ENCODE measurements at places on chromosomes 13 and 19.

GRCh38 chr13:31225998-31226675, 26.4 kb downstream of the B3GLCT start:
- no peak for DNase-seq

DNA sequence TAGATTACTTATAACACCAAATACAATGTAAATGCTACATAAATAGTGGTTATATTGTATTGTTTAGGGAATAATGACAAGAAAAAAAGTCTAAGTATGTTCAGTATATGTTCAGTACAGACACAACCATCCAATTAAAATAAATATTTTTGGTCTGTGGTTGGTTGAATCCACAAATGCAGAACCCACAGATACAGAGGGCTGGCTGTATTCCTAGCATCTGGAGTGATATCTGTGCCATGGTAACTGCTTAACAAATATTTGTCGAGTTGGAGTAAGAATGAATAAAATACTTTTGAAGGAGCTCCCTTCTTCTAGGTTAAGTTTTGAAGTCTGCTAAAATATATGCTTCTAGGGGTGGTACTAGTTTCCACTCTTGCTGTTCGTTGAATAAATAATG, 241.0 kb downstream of the KLF5 start:
- DNase-seq = no peak

DNA sequence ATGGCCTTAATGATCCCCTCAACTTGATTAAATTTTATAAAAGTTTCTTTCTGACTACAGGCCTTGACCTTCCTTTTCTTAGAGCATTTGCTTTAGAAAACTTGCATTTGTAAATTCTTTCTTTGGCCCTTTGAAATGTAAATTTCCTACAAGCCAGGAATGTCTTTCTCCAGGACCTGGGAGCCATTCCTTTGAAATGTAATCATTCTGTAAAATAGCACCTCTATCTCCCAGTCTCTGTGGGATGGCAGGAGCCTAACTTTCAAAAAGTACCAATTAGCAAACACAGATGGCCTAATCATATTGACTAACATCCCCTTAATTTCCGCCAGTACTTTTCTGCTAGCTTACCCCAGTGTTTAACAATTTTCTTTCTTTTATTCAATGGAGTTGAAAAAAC, 1394.2 kb upstream of the ATXN8OS start:
- DNase-seq = no peak

- DNase-seq = no peak
These were observed 33.7 kb upstream of the OLFM4 start for GRCh38 chr13:52994865-52995264.

DNA sequence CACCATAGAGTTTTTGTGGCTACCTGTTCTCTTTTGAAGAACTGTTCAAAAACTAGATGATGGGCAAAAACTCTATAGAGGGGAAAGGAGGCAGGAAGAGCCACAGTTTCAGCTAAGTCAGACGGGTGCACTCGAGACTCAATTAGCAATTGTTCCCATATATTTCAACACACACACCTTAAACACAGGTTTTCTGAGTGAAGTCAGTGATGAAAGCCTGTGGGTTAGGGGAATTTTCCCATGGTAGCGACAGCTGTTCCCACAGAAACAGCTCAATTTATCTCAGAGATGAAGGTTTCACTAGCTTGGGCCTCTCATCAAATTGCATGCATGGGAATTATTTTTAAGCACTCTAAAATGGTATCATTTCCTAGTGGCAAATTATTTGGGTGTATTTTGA, 143.4 kb downstream of the ZIC5 start:
- no peak for DNase-seq

- DNase-seq = no peak
These were observed 3.0 kb downstream of the GAS6 start for GRCh38 chr13:113860665-113861432.

GRCh38 chr19:10419646-10420443, 493 bp upstream of the PDE4A start:
- no peak for DNase-seq

- no peak for DNase-seq
These were observed at the start of gene ICAM1 for GRCh38 chr19:10270616-10271394. TSS of gene ICAM1 (plus strand) at chr19:10271120. CDS start at chr19:10271160, 40 bp downstream.

GRCh38 chr13:28584873-28585381, 74.0 kb upstream of the POMP start:
- DNase-seq = no peak

DNA sequence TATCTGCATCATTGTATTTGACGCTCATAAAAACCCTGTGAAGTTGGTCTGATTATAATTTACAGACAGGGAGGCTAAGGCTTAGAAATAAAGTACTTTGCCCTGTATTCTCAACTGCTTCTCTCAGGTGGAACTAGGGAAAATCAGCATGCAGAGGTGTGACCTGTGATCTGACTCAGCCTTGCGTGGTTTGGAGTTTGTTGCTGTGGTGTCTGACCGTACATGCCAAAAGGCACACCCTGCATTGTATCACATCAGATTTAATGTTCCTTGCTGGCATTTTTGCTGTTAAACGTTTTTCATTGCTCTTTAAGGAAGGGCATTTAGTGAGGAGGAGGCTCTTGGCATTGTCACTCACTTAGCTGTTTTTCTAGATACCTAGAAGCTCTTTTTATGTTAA, 58.8 kb upstream of the C1QTNF9B start:
- no peak for DNase-seq

- no peak for DNase-seq
These were observed 7.3 kb upstream of the MEDAG start for GRCh38 chr13:30898678-30899241.

DNA sequence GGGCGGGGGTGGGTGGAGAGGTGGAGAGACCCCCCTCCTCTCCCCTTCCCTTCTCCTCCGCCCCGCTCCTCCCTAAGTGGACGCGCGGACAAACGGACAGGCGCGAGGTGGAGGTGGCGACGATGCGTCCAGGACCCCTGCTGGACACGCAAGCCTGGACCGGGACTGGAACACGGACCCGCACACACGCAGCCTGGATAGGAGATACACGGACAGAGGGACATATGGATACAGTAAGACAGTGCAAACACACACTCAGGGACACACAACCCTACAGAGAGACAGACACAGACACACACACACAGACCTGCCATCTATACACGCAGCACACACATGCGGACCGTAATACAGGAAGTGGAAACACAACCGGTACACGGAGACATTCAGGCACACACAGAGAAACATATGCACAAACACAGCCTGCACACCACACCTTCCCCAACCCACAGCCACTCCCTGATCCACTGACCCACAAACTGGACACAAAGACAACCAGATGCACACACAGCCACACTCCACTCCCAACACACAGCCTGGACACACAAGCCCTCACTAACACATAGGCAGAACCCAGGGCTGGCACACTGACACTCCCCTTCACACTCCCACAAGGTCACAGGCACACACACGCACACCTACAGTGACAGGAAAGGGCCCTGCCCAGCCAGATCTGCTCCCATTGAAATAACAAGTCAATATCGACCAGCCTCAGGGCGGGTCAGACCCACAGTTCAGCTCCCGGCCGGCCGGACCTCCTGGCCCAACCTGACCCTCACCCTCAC, 696 bp upstream of the ERFL start:
- DNase-seq = no peak

DNA sequence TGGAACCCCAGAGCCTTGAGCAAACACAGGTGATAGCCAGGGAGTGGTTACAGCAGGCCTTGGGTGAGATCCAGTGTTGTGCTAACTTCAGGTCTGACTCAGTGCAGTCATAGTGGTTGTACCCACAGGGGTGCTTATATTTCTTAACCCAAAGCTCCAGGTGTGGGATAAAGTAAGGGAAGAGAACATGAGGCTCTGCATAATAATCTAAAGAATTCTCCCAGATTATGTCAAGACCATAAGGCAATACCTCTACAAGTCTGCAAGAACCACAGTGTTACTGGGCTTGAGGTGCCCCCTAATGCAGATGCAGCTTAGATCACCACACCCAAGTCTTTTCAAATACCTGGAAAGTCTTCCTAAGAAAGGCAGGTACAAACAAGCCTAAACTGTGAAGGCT, 485.4 kb downstream of the RFC3 start:
- DNase-seq = no peak

GRCh38 chr19:30003866-30004265, 61.8 kb downstream of the URI1 start:
- no peak for DNase-seq

- DNase-seq = no peak
These were observed 64.6 kb upstream of the MYCBP2 start for GRCh38 chr13:77391475-77391874.

DNA sequence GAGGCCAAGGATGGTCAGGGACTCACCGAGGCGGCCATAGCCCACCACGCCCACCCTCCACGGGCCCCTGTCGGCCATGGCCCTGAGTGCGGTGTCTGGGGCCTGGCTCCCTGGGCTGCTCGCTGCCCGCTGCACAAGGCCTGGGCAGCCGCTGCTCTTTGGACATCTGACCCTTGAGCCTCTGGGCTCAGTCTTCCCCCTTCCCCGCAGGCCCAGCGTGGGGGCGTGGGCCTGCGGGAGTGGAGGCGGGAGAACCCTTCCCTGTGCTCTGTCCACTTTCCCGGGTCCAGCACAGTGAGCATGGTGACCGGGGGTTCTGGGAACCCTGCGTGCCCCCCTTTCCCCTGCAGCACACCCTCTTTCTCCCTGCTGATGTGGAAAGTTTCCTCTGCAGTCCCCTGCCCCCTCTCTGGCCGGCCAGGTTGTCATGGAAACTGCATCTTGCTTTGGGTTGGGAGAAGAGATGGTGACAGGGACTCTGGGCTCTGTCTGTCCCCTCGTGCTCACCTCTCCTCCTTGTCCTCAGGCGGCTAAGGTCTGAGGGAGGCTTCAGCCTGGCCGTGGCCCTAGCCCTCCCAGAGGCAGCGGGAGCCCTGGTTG, at the start of gene ASPDH:
ASPDH (minus strand) TSS at position 168 of the 600 bp plus-strand sequence; CDS start at position 78, 90 bp downstream.
- no peak for DNase-seq

DNA sequence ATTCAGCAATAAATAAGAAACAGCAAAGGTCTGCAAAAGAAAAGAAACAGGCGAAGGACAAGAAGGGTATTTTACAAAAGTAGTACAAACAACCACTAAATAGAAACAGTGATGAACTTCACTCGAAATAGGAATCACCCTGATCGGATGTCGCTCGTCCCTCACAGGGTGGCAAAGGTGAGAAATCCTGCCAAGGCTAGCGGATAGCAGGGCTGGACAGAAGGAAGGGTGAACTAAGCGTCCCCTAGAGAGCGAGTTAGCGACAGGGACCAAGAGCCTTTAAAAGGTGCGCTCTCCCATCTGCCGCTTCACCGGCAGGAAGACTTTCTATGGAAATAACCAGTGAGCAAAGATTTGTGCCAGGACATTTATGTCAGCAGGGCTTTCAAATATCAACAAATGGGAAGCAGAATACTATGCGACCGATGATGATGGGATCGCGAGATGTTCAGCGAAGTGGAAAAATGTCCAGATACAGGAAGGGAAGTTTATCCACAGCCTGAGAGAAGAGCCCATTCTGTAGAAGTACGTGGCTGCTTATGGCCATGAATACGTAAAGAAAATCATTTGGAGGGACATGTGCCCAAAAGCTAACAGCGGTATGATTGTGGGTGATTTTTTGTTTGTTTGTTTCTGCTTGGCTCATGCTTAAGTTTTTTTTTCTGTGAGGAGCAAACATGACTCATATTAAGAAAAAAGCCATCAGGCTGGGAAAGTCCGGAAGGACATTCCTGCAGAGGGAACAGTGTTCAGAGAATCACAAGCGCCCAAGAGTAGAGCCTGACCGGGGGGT, 18.9 kb downstream of the ELAVL1 start:
- no peak for DNase-seq

DNA sequence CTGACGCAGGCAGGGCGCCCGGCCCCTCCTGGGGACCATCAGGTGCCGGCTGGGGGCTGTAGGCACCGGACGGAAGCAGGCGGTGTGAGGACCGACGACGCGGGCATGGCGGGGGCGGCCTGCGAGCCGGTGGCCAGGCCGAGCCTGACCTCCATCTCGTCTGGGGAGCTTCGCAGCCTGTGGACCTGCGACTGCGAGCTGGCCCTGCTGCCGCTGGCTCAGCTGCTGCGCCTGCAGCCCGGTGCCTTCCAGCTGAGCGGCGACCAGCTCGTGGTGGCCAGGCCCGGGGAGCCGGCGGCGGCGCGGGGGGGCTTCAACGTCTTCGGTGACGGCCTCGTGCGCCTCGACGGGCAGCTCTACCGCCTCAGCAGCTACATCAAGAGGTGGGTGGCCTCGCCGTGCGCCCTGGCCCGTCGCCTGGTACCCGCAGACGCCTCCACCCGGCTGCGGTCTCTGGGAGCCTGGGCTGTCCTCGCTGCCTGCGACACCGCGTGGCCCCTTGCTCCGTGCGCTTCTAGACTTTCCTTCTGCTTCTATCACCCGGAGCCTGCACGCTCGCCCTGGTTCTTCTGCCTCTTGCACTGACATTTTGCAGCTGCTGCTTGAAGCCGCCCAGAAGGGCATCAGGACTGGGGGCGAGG, 460 bp downstream of the MEDAG start:
- DNase-seq = no peak

DNA sequence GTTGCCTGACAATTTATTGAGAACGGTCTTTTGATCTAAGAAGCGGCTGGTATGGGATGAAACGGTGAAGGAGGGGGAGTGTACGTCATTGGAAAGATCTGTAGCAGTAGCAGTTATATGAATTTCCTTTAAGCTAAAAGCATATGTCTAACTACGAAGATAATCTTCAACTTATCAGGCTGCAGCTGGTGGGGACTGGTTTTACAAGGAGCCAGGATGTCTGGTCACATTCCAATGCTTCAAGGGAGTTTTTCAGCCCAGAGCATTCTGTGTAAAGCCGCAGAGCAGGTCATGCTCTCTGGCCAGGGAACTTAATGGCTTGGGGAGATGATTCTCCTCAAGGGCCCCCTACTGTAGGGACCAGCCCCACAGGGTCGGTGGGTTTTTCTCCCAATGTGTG, 29.2 kb downstream of the CLEC4M start:
- DNase-seq = no peak

GRCh38 chr19:45824041-45824471, 8.9 kb upstream of the RSPH6A start:
- peak; percentile 64 for DNase-seq

DNA sequence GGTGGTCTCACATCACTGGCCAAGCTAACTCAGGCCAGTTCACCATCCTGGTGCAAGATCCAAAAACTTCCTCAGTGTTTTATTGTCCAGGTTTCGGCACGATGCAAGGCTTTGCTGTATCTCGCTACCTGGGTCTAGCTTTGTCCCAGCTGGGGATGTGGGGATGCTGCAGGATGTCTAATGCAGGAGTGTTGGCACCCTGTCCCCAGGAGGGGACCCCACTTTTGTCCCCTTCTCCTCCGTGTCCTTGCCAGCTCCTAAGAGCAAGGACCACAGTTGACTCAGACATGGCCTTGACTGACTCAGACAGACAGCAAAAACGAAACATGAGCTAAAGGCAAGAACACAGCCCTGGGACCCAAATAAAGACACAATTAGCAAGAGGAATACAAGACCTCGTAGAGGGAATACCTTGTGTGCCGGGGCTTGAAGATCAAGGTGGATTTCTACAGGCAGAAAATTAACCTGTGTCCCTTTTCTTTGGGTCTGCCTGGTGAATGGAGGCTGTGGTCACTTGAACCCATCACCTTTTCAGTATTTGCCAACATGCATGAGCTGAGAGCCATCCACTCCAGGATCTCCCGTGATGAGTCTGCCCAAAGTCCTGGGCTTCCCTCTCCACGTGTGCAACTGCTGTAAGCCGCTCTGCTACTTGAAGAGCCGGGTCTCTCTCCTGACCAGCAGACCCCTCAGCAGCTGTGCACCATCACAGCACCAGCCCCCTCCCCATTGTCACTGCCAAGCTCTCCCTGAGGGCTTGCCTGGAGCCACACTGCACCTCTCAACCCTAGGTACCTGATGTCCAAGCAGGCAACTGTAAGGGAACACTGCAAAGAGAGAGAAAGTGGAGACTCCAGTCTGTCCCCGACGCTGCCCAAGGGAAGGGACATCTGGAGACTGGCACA, 149.5 kb upstream of the ZNF507 start:
- DNase-seq = no peak

GRCh38 chr13:110415669-110416068, 108.6 kb downstream of the COL4A2 start:
- DNase-seq = no peak
